IMR-90 (cell line): ENCODE measurements at places on chromosomes 1 and 21. TPM values are rescaled to one million over a fixed set of nuclear protein-coding genes. Genes with fewer than 3 reads are reported as not detected.
A peak's percentile ranks its signal among the peaks of the same experiment; 100 is the strongest.

The C1QA gene
- not detected in 2 replicates for total RNA-seq

The ALG14 gene
- 1.4 and 2.0 TPM in 2 replicates for total RNA-seq

The EPRS1 gene
- 159 and 206 TPM in 2 replicates for total RNA-seq

The XKR8 gene
- total RNA-seq: 1.1 TPM in 2 replicates

The INSRR gene
- not detected in 2 replicates for total RNA-seq

The MR1 gene
- 5.0 and 6.1 TPM in 2 replicates for total RNA-seq

The H6PD gene
- total RNA-seq: 8.3 and 9.3 TPM in 2 replicates

DNA sequence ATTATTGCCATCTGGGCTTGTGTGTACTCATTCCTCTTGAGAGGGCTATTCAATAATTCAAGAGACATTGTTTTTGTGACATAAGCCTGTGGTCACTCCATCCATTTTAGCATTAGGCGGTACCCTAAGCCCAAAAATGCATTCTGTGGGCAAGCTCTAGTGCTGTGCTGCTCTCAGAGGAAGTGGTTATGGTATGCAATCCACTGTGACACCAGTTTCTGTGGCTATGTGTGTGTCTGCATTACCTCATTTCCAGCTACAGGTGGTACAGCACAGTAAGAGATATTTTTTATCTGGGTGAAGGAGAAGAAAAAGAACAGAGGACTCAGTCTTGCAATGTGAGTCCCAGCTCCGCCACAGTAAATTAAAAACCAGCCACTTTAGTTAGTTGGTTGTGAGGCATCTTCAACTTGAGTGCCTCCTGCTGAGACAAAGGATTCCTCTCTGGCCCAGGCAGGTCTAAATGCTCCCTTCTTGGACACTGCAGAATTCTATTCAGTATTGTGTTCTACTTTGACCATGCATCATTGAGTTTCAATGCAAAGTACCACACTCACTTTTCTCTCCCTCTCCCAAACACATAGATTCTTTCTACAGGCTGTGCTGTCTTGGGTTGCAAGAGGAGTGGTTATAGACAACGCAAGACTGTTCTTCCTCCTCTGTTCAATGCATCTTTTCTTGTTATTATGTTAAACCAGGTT lies 777.8 kb upstream of the BRINP3 start:
- DNase-seq: no peak

DNA sequence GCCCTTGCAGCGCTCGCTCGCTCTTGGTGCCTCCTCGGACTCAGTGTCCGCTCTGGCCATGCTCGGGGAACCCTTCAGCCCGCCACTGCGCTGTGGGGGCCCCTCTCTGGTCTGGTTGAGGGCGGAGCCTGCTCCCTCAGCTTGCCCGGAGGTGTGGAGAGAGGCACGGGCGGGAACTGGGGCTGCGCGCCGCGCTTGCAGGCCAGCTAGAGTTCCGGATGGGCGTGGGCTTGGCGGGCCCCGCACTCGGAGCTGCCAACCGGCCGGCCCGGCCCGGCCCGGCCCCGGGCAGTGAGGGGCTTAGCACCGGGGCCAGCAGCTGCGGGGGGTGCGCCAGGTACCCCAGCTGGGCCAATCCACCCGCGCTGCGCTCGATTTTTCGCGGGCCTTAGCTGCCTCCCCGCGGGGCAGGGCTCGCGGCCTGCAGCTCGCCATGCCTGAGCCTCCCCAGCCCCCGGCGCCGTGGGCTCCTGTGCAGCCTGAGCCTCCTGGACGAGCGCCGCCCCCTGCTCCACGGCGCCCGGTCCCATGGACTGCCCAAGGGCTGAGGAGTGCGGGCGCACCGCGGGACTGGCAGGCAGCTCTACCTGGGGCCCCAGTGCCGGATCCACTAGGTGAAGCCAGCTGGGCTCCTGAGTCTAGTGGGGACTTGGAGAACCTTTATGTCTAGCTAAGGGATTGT lies 217.0 kb upstream of the PKN2 start:
- DNase-seq: no peak

DNA sequence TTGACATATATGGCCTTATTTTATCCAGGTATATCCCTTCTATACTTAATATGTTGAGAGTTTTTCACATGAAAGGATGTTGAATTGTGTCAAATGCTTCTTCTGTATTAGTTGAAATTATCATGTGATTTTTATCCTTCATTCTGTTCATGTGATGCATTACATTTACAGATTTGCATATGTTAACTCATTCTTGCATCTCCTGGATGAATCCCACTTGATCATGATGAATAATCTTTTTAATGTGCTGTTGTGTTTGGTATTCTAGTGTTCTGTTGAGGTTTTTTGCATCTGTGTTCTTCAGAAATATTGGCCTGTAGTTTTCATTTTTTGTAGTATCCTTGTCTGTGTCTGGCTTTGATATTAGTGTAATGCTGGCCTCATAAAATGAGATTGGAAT lies 138.3 kb upstream of the GPR52 start:
- no peak for DNase-seq

DNA sequence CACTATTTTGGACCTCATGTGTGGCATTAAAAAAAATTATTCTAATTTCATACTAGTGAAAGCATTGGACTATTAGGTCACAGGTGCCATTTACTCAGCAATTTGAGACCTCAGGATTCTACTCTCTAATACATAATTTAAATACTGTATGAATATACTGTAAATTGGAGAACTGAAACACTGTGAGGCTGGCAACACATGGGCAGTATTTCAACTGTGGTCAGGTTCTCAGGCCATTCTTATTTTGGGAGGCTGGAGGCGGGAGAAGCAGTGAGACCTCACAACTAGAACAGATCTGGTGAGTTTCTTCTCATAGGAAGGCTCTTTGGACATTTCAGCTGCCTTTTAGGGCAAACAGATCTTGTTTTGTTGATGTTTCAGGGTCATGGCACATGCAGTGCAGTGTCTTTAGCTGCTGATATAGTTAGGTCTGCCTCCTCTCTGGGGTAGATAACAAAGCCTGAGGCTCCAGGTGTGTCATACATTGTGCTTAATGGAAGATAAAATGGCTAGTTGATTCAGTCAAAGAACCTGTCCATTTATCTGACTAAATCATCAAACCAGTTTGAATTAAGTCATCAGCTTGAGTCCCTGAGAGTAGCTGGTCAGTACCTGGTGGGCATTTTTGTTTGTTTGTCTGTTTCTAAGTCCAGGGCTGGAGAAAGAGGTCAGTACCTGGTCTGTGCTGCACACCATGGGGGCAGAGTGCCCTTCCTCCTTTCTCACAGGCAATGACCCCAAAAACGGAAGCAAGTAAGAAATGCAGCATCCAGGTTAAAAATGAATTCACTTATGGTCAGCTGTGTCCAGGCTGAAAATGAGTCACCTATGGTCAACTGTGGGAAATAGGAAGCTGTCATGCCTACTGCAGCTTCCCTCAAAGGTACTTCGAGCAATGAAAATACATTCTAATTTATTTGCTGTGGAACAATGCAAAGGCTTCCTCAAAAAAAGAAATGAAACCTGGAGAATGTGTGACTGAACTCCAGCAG lies 216.2 kb downstream of the SDCCAG8 start:
- DNase-seq: peak; percentile 56

GRCh38 chr1:65541865-65542264 lies 121.4 kb downstream of the LEPR start:
- no peak for DNase-seq

- DNase-seq: peak; percentile 49
Measured at GRCh38 chr1:22275626-22276395, 132.9 kb upstream of the WNT4 start.

DNA sequence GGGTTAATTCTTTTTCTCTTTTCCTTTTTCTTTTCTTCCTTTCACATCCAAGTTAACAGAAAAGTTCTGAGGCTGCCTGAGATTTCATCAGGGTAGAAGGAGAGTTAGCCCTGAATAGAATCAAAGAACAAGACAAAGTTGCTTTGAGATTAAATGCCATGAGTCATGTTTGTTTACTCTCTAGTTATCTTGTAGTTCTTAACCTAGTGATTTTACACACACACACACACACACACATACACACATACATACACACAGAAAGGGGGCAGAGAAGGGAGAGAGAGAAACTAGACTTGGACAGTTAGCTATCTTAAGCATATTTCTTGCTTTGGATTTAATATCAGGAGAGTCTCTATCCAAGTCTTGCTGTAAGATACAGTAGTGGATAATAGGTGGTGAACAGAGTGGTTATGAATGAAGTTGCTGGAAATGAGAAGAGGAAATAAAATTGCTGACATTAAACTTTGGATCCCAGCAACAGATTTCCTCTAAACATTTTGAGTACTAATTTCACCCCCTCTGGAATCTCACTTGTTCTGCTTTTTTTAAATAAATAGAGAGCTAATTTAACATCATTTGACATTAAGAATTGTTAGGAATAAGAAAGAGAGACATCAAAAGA lies 19.9 kb downstream of the PLA2G4A start:
- peak; percentile 21 for DNase-seq

DNA sequence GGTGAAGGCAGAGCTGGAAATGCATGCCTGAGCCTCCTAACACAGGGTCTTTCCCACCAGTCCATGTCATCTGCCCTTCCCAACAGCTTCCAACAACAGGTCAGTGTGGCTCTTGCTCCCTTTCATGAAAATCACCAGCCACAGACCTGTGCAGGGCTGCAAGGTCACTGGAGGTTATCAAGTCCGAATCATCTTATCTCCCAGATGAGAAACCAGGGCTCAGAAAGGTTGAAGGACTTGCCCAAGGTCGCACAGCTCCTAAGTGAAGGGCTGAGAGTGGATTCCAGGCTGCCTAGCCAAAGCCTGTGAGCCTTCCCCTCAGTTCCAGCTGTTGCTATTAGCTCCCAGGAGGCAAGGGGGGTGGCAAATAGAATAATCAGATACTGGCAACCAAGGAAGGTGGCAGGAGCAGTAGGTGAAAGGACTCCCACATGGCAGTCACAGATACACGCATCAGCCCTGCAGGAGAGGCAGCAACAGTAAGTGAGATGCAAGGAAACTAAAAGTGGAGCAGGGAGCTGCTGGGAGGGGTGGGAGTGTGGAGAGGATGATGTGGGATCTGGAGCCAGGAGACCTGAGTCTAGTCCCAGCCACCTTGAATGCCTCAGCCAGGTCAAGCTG lies 74.2 kb downstream of the SSBP3 start:
- DNase-seq: no peak

GRCh38 chr1:240739139-240739538 lies 127.2 kb upstream of the GREM2 start:
- no peak for DNase-seq

GRCh38 chr1:6805004-6805416 lies 19.8 kb downstream of the CAMTA1 start:
- peak; percentile 13 for DNase-seq

DNA sequence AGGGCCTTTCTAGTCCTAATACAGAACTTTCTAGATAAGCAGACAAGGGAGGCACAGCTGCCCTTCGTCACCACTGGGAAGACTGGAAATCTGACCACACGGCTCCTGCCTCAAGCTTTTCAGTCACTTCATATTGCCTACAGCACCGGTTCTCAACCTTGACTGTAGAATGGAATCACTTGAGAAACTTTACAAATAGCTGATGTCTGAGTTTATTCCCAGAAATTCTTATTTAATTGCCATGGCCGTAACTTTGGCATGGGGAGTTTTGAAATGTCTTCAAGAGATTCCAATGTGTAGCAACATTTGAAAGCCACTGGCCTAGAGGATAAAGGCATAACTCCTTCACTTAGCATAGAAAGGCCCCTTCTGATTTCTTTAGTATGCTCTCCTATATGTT lies 42.4 kb upstream of the STMN1 start:
- DNase-seq: no peak

- DNase-seq: peak; percentile 87
Measured at GRCh38 chr1:146036965-146037646, 15.6 kb upstream of the HJV start.

- DNase-seq: no peak
Measured at GRCh38 chr1:206568256-206568655, 44.0 kb downstream of the EIF2D start.

GRCh38 chr1:96498744-96499340 lies 222.7 kb upstream of the PTBP2 start:
- DNase-seq: no peak

GRCh38 chr1:15326691-15327588 lies 79.9 kb downstream of the FHAD1 start:
- DNase-seq: no peak

DNA sequence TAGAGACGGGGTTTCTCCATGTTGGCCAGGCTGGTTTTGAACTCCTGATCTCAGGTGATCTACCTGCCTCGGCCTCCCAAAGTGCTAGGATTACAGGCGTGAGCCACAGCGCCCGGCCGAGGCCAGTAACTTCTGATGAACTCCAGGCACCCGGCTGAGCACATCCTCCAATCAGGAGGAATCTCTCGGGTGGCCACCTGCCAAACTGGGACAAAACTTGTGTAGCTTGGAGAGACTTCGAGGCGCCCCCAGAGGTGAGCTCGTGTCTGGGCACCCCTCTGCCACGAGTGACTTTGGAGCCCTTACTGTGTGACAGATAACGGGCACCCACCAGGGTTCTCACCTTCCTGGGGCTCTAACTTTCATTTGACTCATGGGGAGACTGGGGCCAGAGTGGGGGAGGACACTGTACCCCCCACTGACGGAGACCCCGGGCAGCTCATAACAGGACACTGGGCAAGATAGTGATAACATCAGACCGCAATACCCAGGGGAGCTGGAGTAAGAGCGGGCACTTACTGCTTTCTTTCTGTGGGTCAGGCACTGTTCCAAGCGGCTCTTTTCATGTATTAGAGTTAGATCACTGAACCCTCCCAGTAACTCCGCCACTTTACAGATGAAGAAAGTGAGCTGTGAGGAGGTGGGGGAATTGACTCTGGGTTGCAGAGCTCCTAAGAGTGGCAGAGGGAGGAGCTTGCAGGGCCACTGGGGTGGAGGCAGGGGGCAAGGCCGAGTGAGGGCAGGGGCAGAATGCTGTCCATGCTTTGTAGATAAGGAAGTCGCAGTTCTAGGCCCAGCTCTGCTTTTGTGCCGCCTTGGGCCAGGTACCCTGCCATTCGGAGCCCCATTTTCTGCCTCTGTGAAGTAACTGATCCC lies 1.9 kb upstream of the PADI2 start:
- peak; percentile 8 for DNase-seq

DNA sequence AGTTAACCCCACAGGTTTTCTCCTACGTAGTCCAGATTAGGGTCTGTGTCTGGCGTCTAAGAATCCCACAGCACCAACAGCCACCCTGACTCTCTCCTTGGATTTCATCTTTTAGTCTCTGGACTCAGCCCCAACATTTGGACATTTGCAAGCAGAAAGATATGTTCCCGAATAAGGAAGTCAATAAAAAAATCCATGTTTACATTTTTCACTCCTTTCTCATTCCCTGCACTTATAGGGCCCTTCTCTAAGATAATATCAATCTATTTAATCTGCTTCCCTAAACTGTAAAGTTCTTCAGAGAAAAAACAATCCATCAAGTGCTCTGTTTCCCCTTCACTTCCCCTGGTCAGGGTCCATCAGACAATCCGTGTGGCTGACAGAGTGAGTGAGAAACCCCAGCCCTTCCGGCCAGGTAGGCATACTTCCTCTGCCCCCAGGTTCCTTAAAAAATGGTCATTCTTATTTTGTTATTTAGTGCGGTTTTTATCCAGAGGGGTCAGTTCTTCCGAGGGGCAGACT lies 105.9 kb upstream of the CDC42BPA start:
- peak; percentile 60 for DNase-seq
